Central memory CD4-positive, alpha-beta T cell (primary cell): ENCODE measurements at places on chromosomes 7 and 10.

DNA sequence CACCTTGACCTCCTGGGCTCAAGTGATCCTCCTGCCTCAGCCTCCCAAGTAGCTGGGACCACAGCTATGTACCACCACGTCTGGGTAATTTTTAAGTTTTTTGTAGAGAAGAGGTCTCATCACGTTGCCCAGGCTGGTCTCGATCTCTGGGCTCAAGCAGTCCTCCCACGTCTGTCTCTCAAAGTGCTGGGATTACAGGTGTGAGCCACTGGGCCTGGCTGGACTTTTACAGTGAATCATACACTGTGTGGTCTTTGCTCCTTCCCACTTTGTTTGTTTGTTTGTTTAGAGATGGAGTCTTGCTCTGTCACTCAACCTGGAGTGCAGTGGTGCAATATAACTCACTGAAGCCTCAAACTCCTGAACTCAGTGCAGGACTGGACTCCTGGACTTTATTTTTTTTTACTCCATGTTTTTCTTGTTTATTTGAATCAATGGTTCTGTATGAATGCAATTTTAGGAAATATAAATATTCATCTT is 12.5 kb downstream of the PPIA start:
- DNase-seq, result no peak

- no peak for DNase-seq
Observed at GRCh38 chr10:71911296-71911953, 52.8 kb upstream of the CHST3 start.

DNA sequence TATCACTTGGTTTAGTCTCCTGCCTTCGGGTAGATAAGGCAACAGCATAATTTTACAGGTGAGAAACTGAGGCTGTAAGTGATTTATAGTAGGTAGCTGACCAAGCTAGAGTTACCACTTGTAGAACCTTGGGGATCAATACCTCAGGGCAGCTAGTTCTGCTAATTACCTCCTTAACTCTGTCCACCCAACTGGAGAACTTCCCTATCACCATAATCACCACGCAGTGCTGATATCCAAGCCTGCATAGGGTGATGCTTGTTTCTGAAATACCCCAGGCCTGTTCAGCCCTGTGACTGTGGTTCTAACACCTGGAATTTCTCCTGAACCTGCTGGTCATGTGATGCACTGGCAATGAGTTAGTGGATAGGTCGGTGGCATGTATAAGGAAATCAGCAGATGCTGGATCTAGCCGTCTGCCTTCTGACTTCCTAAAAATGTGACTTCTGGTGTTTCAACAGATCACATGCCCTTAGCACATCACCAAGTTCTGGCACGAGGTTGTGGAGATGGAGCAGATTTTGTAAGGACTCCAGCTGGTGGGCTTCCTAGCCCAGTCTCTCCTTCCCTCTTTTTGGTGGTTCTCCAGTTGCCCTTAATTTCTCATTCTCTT is 15.3 kb downstream of the PLAU start:
- no peak for DNase-seq

DNA sequence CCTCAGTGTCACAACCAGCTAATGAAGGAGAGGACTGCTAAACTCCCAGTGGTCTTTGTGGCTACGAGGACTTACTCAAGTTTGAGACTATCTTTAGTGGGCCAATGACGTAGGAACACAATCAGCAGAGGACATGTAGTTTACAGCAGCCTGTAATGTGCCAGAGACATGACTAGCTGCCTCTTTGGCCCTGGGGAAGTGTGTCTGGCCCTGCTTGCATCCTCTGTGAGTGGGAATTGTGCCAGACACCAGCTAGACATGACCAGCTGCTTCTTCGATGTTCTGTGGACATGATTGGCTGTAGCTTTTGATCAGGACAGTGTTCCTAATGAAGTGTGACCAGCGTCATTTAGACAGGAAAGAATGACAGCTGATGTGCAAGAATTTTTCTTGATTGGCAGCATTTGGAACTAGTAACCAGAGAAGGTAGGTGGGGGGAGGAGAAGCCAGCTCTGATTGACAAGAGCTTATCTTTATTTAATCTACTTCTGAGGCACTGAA is 141.7 kb downstream of the AUTS2 start:
- DNase-seq, result no peak

DNA sequence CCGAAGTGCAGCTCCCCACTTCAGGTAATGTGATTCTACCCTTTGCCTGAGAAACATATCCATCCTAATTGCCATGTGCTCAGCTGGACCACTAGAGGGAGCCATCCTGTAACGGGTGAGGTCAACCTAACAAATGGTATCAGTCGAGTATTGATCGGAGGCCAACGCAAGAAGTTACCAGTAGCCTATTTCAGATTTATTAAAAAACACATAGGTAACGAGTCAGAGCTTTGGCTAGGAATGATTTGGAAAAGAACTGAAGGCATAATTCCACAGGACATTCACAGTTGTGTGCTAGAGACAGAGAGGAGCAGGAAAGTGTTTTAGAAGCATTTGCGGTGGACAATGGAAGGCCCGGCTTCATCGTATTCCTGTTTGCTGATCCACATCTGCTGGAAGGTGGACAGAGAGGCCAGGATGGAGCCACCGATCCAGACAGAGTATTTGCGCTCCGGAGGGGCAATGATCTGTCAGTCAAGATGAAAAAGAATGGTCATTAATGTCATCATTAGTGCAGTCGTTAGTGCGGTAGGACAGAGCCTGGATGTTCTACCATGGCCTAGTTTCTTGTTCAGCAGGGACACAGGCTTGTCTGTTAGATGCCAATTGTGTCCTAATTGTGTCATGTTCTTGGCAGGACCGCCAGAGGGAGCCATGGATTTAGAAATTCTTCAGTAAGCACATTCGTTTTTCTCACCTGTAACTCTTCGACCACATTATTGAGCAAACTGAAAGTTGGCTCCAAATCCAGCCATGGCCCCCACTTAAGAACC is 17.5 kb downstream of the ACTA2 start:
- peak; percentile 73 for DNase-seq

DNA sequence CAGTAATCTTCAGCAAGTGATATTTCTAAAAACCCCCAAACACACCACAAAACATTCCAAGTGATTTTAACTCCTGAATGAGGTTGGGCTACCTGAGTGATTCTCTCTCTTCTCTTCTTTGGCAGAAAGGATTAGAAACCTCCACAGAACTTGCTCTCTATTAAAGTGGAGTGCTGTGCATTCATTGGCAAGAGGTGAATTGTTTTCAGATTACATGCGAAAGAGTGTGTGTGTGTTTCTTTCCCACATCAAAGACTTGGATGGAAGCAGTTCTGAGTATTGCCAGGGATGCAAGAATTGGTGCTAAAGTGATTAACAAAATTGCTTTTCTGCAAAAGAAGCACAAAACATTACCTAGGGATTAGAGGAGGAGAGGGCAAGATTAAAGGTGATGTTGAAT is 13.1 kb upstream of the FBXW4 start:
- no peak for DNase-seq

- DNase-seq, result no peak
Observed at GRCh38 chr7:131999193-131999592, 442.8 kb upstream of the PODXL start.

- DNase-seq, result no peak
Observed at GRCh38 chr10:10128387-10128786, 889.3 kb upstream of the CELF2 start.

DNA sequence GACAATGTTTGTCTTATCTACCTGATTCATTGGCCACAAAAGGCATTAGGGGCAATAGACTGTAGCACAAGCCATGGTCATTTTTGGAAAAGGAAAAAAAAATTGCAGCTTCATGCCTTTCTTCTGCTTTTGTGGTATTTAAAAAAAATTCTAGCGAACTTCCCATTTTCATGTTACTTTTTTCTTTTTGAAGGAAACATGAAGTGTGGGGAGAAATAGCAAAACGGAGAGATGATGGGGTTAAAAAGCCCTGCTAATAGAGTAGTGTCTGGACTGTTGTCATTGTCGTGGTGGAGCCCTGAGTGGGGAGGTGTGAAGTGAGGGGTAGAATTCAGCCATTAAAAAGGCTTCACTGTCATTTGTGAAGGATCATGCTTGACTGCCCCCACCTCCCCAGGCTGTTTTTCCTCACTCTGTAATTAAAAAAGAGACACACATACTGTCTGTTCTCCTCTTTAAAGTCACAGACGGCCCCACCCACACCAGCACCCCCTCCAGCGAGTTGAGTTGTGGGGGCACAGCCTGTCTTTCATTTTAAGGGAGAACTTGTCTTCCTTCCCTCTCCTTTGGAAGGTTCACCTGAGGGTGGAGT is 272.4 kb downstream of the CREB5 start:
- DNase-seq, result no peak

DNA sequence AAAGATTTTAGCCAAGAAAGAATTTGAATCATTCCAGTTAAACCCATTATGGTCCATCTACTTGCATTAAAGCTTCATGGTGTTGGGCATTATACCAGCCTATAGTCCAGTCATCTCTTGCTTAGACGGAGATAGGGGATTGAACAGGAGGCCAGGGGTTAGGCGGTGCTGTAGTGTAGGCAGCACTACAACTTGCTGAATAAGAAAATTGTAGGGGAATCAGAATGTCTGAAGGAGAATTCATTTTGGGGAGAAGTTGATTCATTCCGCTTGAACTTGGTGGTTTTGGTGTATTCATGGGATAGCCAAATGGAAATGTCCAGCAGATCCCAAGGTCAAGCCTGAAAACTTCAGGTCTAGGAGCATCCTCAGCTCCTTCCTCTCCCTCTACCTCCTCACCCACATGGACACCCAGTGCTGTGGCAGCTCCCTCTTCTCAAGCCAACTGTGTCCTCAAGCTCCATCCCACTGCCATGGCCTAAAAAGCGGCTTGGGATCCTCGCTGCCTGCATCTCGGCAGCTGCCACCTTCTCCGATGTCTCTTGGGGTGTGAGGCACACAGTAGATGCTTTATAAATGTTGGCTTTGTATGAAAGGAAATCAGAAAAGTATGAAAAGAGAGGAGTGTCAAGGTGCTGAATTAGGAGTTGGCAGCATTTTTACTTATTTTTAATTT is 63.6 kb upstream of the MNX1 start:
- no peak for DNase-seq

GRCh38 chr7:117015258-117016184 is 62.2 kb downstream of the ST7 start:
- DNase-seq, result no peak

DNA sequence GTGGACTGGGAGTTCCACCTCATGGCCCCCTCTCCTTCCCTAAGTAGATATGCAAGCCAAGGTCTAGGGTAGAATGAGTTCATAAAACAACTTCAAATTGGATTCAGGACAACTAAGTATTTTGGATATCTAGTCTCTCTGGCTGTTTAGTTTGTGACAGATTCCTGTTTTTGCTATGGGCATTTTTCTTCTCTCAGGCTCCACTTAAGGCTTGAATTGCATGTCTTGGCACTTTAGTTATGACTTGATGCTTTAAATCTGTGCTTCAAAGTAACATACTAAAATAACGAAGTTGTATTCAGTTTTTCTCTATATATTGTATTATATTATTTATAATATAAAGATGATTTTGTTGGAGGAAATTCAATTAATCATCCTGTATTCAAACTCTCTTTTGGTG is 873.4 kb upstream of the MBL2 start:
- no peak for DNase-seq

- DNase-seq, result no peak
Observed at GRCh38 chr7:47377741-47378140, 204.2 kb downstream of the TNS3 start.

DNA sequence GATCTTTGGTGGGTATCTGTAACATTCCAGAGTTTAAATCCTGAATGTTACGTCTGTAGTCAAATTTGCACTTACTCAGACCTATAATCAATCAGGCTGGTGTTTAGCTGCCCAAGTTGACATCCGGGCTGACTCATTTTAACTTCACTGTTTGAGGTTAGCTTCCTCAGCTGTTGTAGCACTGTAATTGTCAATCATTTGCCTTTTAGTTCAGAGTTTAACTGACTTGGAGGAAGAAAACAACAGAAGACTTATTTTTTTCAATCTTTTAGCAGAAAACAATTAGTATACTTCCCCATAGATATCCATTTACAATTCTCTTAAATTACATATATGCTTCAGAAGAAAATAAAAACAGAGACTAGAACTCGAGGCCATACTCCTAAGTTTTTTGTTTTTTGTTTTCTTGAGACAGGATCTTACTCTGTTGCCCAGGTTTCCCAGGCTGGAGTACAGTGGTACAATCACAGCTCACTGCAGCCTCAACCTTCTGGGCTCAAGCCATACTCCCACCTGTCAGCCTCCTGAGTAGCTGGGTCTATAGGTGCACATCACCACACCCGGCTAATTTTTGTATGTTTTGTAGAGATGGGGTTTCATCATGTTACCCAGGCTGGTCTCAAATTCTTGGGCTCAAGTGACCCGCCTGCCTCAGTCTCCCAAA is 38.5 kb upstream of the LRRC17 start:
- DNase-seq, result no peak

- no peak for DNase-seq
Observed at GRCh38 chr7:158479021-158479663, 108.5 kb downstream of the PTPRN2 start.

- no peak for DNase-seq
Observed at GRCh38 chr7:22812353-22812752, 10.3 kb downstream of the TOMM7 start.

GRCh38 chr7:30351724-30352123 is 67.3 kb downstream of the ZNRF2 start:
- no peak for DNase-seq

GRCh38 chr10:49080965-49081364 is 34.4 kb downstream of the VSTM4 start:
- DNase-seq, result no peak

- DNase-seq, result no peak
Observed at GRCh38 chr7:116354546-116355423, 144.4 kb downstream of the TES start.
